ENCODE measurements at places on chromosomes 11 and 22.

- no peak for DNase-seq
Observed at GRCh38 chr11:75677909-75678308, 9.1 kb upstream of the MAP6 start.

DNA sequence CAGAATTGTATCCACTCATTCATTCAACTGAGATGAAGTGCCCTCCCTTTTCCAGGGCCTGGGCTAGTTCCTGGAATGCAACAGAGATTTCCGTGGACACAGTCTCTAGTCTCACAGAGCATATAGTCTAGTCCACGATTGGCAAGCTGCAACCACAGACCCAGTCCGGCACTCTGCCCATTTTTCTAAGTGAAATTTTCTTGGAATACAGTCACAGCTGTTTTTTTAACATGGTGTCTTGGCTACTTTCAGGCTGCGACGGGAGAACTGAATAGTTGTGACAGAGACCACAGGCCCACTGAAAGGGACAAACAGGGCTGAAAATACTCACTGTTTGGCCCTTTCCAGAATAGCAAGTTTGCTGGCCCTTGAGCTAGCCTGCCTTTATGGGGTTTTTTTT is 29.2 kb downstream of the ALG12 start:
- no peak for DNase-seq

DNA sequence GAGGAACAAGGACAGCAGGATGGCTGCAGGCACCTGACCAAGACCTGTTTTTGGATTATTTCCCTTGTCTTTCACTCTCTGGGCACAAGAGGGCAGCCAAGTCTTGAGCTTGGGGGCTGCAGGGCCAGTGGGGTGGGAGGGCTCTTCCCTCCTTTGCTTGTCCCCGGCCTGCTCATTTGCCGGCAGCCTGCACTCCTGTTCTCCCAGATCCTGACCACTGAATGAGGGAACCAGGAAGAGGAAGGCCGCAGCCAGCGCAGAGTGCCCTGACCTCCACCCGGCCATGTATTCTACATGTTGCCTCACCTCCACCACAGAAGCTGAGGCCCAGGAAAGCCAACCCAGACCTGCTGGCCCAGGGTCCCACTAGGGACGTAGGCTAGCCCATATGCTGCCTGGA is 15.5 kb upstream of the NNMT start:
- DNase-seq, result peak; percentile 51

GRCh38 chr22:29105468-29105867 is 32.6 kb downstream of the KREMEN1 start:
- DNase-seq, result no peak

GRCh38 chr11:2731130-2732125 is 31.6 kb upstream of the KCNQ1OT1 start:
- DNase-seq, result no peak

- no peak for DNase-seq
Observed at GRCh38 chr22:38489142-38489541, 17.0 kb downstream of the DDX17 start.

- DNase-seq, result no peak
Observed at GRCh38 chr11:74696939-74697675, 34.1 kb downstream of the CHRDL2 start.

DNA sequence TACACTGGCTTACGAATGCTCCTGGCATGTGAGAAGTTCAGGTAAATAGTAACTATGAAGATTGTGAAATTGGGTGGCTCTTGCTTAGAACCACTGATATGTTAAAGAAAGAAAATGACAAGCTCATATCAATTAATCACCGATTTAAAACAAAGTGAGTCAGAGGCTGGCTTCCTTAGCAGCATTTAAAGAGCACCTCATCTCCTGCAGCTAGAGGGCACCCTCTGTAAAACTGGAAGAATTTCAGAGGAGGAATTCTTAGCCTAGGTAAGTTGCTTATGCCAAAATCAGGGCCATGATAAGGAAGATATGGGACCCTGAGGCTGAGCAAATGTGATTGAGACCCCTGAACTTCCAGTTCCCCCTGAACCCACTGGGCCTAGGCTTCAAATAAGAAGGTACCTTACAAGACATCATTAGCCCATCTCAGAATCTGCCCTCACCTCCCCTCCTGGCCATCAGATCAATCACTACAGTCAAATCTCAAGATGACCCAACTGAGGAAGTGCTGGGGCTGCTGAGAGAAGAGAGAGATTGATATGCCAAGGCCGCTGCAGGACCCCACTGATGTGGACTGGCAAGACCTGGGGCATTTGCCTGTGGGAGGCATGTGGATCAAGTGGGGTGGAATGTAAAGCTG is 8.6 kb upstream of the CD3E start:
- peak; percentile 43 for DNase-seq

DNA sequence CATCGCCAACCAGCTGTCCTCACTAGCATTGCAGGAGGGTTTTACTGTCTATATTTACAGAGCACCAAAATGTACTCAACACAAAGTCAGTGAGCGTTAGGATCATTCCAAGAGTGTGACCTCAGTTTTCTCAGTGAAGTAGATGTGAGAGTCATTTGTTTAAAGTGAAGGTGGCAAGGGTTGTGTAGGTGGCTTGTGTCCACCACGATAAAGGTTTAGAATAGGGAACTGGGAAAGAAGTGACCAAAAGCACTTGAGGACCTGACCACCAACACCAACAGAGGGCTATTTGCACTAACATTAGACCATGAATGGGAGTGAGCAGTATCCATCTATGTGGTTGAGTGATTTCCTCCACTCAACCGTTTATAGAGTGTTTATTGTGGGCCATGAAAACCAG is 152.5 kb upstream of the POU2AF2 start:
- DNase-seq, result no peak

DNA sequence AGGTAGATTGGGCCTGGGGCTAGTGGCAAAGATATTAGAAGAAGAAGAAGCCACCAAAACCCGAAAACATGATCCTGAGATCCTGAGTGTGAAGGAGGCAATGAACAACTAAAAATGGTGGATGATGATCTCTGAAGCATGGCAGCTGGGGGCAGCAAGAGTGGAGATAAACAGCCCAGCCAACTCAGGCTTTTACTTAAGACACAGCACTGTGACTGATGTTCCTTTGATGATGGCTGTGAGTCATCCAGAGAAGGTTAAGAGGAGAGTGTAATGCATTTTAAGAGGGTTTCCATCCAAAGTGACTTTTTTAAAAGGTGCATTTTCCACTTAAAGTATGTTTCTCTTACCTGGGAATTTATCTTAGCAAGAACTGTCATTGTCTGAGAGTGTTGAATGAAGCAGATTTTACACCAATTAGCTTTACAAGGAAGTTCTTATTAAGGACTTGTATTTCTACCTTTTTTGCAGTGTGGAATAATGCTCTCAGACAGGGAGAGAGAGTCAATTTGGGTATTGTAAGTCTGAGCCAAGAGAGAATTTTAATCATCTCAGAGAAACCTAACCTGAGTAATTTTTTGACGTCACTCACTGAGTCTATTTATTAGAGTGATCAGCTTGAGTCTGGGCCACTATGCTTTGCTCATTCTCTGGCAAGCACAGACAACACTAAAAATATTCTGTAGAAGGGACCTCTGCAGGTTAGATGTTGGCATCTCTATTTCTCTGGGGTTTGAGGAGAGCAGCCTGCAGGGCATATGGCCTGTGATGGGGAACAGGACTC is 14.1 kb upstream of the CALCB start:
- DNase-seq, result no peak

DNA sequence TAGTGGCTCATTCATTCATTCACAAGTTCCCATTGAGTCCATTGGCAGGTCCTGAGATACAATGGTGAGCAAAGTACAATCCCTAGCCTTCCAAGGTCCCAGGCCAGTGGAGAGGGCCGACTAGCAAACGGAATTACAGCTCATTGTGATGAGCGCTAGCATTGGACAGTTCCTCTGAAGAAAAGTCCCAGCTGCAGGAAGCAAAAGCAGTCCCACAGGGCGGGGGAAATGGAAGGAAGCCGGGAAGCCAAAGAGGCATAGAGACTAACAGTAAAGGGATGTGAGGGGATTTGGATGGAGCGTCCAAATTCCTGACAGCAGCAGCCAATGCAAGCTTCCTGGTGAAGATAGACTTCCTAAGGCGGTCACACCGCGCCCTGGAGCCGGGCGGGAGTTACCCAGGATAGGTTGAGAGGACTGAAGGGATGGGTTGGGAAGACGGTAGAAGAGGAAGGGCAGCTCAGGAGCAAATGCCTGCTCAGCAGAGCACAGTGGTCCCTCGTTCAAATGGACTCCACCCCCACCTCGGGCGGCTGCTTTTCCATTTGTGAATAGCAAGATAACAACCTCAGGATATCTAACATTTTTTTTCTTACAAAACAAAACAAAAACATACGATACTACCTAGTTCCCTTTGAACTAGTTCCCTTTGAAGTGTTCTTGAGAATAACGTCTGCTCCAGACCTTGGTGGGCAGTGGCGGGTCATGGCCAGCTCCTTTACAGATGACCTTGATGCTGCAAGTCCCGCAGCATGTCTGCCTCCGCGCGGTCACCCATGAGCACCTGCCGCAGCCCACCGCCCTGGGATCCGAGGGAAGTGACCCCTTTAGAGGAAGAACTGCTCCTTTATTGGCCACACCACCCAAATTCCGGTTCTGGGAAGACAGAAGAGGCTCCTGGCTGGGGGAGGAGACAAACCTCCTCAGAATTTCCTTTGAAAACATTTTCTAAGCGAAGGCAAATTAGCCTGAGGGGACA is 132.9 kb downstream of the RASSF10 start:
- no peak for DNase-seq

- no peak for DNase-seq
Observed at GRCh38 chr11:66064571-66064970, 5.5 kb upstream of the PACS1 start.

- peak; percentile 88 for DNase-seq
Observed at GRCh38 chr11:64846998-64847666, 2.7 kb upstream of the CDC42BPG start.

DNA sequence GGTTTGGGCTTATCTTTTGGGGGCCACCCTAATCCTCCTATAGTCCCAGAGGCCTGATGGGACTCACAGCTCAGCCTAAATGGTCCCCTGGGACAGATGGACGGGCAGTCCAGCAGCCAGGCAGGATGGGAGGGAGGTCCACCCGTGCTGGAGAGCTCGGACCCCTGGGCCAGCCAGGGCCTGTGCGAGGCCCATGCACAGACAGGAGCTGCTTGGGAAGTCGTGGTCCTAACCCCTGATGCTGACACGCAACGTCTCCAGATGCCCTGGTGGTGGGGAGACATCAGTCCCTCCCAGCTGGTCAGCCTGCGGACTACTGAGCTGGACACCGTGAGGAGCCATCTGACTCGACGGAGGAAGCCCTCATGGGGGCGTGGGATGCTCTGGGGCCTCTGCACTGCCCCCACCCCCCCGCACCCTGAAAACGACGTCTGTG is 31.2 kb upstream of the MUC5AC start:
- DNase-seq, result no peak

- no peak for DNase-seq
Observed at GRCh38 chr11:22559416-22559815, 66.2 kb downstream of the FANCF start.

- no peak for DNase-seq
Observed at GRCh38 chr22:46948411-46949144, 186.1 kb downstream of the TBC1D22A start.

DNA sequence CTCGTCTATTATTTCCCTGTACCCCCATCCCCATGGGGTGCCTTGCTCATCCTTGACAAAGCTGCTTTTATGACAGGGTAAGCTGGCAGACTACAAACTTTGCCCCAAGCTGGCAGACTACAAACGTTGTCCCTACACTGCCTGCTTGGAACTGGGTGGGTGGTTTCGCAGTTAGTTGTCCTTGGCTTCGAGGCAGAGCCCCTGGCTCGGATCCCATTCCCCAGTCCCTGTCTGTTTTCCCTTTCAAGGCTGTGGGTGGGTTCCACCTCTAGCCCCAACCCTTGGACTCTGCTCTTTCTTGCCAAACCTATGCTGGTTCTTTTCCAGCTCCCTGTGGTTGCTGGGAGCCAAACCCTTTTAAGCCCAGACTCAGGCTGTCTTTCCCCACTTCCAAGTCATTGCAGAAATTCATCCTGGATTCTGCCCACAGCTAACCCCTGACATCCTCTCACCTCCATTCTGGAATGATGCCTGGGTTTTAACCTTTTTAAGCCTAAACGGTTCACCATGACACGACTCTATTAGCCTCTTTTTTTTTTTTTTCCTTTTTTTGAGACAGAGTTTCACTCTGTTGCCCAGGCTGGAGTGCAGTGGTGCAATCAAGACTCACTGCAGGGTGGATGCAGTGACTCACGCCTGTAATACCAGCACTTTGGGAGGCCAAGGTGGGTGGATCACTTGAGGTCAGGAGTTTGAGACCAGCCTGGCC is 9.2 kb upstream of the RBM14 start:
- no peak for DNase-seq

DNA sequence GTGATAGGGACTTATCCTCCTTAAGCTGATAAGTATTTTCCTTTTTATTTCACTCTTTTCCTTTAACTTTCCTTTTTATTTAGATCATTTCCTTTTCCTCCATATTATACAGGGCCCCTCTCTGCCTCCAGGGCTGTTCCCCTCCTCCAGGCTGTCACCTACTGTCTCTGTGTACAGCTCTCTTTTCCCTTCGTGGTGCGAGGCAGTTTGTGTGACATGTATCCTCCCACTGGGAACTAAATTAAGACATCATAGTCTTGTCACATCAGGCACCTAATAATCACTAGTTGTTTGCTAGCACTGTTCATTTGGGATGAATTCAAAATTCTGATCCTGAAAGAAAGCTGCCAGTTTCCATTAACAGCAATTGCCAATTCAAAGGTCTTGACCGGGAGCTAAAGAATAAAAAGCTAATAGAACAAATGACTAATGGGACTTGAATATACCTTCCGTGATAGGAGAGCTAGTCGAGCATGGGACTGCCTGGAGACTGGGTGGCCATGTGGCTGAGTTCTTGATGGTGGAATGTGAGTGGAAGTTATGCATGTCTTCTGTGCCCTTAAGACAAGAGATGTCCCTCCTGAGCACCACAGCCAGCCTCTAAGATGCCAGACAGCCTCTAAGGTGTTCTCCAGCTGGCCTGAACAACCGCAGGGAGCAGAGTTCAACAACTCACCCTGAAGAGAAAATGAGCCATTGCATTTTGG is 77.7 kb upstream of the LRRC55 start:
- DNase-seq, result no peak

GRCh38 chr11:77592727-77593126 is 3.0 kb downstream of the AQP11 start:
- no peak for DNase-seq

GRCh38 chr22:42185915-42186439 is 55.4 kb upstream of the CYP2D6 start:
- DNase-seq, result no peak

GRCh38 chr11:118287006-118287405 is 17.5 kb upstream of the CD3E start:
- DNase-seq, result no peak
